Adipocyte (in vitro differentiated cells): ENCODE measurements at places on chromosomes 7 and 10.

- DNase-seq, result peak; percentile 52
These were observed 1183.9 kb upstream of the C7orf33 start for GRCh38 chr7:147406521-147407135.

DNA sequence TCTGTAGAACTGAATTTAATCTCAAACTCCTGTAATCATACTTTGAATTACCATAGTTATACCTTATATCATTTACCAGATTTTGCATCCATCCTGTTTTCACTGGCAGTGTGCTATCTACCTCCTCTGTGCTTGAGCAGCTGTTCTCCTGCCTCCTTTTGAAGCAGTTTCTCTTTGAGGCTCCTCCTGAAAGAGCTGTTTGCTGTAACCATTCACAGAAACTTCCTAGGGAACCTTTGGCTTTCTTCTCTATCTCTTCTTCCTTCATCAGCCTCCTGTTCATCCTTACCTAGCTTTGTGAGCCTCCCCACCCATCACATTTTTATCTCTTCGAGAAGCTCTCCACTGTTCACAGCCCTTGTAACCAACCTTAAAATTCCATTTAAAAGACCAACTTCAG lies 108.2 kb downstream of the AASS start:
- no peak for DNase-seq

GRCh38 chr10:124626759-124627380 lies 117.3 kb downstream of the FAM53B start:
- DNase-seq, result no peak

GRCh38 chr7:111198255-111198654 lies 107.3 kb downstream of the LRRN3 start:
- peak; percentile 96 for DNase-seq

DNA sequence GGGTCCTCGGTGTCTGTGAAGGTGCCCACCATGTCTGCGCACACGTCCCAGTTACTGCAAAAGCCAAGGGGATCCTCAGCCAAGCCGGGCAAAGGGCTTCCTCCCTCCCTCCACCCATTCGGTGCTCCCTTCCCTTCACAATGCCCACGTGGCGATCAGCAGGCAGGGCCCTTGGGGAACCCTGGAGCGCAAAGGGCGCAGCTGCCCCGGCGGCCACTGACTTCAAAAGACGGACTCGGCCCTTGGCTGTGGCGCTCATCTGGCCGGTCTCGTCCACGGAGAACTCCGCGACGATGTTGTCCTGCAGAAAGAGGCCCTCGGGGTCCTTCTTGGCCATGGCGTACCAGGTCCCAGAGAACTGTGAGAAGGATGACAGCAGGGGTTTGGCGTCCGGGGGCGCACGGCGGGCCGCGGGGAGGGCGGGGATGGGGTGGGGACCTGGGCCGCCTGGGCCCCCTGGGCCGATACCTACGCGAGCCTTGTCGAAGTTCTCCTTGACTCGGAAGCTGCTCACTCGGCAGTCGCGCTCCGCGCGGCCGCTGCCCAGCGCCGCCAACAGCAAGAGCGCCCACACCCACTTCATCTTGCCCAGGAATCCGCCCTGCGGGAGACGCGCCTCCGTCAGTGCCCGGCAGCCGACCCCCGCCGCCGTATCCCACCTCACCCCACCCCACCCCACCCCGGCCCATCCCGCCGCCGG lies 439 bp downstream of the RBP4 start:
- peak; percentile 71 for DNase-seq

DNA sequence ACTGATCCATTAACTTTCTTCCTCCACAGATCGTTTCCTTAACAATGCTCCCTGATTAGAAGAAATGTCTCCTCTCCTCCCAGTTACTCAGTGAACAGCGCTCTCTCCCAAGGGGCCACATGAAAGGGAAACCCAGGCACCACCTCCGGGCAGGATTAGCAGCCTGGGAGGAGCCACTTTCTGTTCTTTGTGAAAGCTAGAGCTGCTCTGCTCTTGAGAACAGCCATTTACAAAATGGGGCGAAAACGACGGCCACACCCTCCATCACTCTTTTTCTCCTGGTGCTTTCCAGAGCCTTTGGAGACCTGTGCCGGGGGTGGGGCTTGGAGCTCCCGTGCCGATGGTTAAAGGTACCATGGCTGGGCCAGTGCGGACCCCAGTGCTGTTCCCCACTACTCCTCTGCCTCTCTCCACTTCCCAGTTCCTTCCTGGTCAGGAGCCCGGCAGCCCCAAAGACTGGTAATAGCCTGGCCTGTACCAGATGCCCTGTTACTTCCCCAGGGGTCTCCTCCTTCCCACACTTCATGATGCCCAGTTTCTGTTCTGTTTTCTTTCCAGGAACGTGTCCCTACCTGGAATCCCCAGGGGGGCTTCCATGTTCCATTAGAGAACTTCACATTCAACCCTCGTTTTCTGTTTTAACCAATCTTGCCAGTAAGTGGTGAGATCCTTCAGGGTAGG lies 402.9 kb upstream of the GALNT17 start:
- DNase-seq, result peak; percentile 77

- DNase-seq, result no peak
These were observed 8.0 kb downstream of the TSPAN15 start for GRCh38 chr10:69459101-69459790.

DNA sequence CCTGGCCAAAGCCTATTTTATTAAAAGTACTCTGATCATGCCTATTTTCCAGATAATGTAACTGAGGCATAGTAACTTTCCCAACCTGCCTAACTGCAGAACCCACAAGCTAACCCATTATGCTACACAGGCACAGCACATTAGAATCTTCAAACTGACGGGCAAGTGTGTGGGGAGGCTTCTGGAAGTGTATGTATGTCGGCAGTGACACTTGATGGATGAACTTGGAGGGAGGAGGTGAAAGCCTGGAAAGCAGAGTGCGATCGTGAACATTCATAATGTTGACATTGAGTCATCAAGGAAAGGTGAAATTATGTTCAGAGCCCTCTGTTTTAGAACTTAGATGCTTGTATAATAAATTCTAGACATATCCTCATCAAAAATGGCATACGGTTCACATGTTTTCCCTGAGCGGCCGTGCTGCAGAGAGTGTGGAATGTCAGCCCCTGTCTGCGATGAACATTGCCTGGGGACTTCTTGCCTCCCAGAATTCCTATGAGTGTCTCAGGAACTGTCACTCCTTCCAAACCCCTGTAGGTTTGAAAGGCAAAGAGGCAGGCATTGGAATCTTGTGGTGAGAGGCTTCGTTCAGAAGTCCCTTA lies 102.4 kb downstream of the SLIT1 start:
- DNase-seq, result no peak

GRCh38 chr10:126157189-126157588 lies 231.1 kb downstream of the ADAM12 start:
- no peak for DNase-seq

GRCh38 chr10:68756766-68757165 lies 35.7 kb downstream of the CCAR1 start:
- DNase-seq, result peak; percentile 7

DNA sequence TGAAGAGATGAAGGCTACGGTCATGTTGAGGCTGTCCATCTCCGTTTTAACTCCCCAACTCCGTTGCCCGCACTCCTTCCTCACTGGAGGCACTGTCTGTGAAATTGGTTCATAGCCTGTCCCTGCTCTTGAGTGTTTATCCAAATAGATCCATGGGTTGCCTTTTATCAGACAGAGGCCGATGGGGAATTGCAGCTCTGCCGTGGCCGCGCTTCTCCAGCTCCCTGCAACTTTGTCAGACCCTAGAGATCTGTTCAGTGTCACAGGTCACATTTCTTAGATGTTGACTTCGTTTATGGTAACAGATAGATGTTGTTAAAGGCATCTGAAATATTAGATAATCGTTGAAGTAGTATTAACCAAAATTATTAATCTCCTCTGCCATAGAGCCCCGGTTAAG lies 14.7 kb downstream of the PPP2R2D start:
- no peak for DNase-seq

DNA sequence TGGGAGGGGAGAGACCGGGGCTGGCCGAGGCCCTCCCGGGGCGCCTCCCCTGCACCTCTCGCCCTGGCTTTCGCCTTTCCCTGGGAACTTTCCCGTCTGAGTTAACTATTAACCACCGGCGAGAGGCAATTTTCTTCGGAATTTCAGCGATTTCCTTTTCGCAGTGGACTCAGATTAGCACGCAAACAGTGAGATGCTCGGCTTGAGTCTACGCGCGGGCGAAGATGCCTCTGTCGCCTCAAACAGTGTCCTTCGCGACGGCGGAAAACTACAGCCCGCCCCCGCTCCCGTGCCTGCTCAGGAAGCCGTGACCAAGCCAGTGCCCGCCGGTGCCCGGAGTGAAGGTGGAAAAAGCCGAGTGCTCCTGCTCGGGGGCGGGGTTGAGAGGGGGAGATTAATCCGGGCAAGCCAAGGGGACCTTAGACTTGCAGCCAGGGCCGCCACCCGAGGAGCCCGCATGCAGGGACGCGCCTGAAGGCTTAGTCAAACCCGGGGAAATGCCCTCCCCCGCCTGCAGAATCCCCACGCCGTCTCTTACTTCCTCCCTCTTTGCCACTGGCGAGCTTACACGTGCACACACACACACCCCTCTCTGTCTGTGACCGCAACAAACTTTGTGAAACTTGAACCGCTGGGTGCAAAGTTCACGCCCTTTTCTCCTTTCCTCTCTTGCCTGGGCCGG lies 14.5 kb upstream of the PAX2 start:
- DNase-seq, result peak; percentile 30

GRCh38 chr7:17706734-17707133 lies 233.6 kb downstream of the SNX13 start:
- peak; percentile 86 for DNase-seq

DNA sequence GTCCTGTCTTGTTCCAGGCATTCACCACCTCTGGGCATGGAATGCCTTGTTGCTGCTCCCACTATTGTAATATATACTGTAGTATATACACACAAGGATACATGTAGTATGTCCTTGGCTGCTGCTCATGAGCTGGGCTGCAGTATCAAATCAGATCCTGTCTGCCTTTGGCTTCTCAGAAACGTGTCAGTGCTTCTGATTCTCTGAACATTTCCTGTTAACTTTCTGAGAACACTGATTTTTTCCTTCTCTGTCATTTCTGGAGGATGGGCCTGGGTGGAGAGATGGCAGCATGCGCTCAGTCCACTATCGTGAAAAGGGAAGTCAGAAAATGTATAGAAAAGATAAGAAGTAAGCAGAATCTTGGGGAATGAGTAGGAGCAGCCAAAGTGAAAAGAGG lies 12.2 kb downstream of the SFTPA2 start:
- DNase-seq, result no peak

DNA sequence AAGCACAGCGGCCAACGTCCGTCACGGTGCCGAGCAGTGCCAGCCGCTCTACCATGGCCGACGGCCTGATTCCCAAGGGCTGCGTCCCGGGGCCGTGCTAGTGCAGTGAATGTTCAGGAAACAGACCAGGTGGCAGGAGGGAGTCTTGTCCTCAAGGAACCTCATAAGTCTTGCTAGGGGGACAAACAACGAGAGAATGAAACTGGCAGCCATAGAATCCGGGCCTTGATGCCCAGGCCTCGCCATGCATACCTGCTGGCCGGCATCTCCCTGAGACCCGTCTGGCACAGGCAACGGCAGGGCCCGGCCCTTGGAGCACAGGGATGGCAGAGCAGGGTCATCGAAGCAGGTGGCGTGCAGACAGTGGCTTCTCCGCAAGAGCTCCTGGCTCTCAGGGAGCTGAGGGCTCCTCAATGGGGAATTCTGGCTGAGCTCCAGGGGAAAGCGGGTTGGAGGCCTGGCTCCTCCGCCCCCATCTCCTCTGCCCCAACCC lies 58.8 kb downstream of the DIP2C start:
- DNase-seq, result no peak

DNA sequence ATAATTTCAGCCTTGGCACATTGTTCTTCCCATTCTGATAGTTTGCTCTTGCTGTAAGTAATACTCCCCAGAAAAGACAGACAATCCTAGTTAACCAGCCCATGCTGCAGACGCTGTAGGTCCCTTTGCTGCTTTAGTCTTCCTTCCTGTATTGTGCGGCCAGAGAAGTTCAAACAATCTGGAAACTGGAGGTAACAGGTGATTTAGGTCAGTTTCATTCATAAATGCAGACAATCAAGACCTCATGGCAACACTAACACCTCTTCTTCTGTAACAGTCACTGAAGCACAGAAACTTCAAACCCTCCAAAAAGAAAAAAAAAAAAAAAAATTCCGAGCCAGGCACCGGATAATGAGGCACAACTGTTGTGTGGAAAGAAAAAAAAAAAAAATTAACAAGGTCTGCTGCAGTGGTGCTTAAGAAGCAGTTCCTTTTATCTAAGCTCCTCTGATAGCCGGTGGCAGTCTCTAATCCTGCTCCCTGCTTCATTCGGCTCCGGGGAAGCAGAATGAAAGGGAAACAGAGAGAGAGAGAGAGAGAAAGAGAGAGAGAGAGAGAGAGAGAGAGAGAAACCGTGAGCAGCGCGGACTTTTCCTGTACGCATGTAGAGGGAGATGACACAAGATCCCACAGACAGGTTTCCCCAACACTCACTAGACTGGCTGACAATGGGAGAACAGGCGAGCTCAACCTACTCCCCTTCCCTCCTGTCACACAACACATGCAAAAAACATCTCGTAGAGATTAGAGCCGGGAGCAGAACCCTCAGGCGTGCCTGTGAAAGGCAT lies at the start of gene SEMA3A:
TSS of gene SEMA3A (minus strand) at position 306 of the 788 bp plus-strand sequence. CDS start at position 103, 203 bp downstream.
- peak; percentile 70 for DNase-seq

- DNase-seq, result no peak
These were observed 7.4 kb upstream of the NRCAM start for GRCh38 chr7:108463613-108464012.

GRCh38 chr7:75945297-75946168 lies 30.6 kb downstream of the POR start:
- DNase-seq, result peak; percentile 36

- no peak for DNase-seq
These were observed 247.4 kb upstream of the PODXL start for GRCh38 chr7:131803816-131804215.

DNA sequence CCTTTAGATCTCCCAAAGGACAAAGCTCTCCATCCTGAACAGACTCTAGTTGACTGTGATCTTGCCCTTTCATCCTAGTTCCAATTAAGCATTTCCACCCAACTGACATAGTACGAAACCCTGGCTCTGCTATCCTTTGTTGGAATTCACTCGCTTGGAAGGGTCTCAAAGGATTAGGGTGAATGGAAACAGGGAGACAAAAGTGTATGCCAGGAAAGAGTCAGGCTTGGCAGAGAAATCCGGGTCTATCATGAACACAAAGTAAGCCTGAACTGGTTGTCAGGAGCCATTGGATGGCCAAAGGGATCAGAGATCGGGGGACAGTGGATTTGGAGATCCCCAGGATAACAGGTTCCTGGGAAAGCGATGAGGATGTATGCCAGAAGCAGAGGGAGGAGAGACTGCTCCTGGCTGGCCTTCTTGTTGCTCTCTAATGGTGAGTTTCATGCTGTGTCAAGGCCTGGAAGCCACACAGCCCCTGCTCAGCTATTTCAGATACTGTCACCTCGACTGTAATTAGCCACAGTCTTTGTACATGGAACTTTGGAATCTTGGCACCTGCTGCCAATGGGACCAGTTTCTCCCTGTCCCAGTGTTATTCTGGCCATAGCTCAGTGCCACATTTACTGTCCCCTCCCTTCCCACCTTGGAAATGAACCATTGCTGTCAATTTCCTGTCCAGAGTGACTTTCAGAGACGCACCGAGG lies 1168.7 kb upstream of the AUTS2 start:
- DNase-seq, result no peak

DNA sequence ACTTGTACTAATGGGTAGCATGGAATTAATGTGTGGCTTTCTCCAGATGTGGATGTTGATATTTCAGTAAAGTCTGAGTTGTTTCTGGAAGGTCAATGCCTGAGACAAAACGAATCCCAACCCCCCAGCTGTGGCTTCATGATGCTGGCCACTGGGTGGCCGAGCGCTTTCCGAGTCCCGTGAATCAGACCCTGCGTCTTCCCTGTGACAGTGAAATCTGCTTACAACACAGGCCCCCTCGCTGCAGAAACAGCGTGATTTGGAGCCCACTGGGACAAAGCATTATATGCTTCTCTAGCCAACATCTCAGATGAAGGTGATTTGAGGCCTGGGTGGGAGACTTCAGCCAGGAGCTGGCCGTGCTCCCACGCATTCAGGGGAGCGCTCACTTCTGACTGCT lies 124.7 kb downstream of the WDR37 start:
- no peak for DNase-seq
